ENCODE measurements at places on chromosomes 7 and 10.
A peak's percentile ranks its signal among the peaks of the same experiment; 100 is the strongest.

DNA sequence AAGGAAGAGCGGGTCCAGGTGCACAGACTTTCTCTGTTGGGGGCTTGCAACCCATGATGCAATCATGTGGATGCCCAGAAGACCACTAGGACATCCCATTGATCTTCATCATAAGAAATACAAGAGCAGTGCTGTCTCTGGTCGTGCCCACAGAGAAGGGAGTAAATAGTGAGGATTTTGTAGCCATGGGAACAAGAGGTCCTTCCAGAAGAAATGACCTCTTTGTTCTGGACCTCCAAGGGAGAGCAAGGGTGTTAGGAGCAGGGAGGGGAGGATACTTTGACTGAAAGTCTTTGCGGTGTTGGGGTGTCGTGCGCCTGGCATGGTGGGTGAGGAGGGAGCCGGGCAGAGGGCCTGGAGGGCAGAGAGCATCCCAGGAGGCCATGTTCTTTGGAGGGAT is 55.0 kb upstream of the EN2 start:
- DNase-seq, result no peak

DNA sequence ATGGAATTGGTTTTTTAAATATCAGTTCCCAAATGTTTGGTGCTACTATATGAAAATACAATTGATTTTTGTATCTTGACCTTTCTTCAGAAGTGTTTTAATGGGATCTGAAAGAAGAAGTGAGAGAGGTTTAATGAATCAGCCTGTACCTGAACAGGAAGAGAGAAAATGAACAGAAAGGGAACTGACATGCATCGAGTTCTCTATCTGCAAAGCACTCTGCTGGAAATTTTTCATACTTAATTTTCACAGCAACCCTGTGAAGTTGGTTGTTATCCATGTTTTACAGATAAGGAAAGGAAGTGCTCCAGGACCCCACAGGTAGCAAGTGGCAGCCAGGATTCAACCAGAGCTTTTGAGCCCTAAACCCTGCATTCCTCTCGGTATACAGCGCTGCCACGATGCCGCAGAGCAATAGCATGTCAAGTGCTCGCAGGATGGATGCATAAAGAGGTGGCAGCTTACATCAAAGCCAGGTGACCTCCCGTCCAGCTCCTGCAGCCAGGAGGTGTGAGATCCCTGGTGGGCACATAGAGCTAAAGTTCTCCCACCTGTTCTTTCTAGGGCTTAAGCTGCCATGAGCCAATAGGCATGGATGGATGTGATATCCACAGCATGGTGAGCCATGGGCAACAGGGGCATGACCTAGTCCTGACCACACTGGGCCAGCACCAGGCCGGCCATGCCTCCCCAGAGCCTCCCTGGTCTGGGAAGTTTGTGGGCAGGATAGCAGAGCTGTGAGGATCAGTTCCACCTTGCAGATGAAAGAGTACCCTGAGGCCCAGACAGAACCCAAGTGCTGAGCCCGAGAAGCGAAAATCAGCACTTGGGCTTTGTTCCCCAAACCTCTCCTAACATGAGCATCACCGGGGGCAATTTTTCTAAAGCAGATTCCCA is 57.2 kb downstream of the CALML3 start:
- no peak for DNase-seq

- DNase-seq, result no peak
Observed at GRCh38 chr7:19920705-19921104, 147.3 kb upstream of the TMEM196 start.

GRCh38 chr10:132481690-132482089 is 55.9 kb upstream of the INPP5A start:
- no peak for DNase-seq

- no peak for DNase-seq
Observed at GRCh38 chr10:86556532-86556931, 34.9 kb upstream of the WAPL start.

GRCh38 chr7:73899731-73900142 is 38.8 kb downstream of the TMEM270 start:
- peak; percentile 95 for DNase-seq

- no peak for DNase-seq
Observed at GRCh38 chr7:92872701-92873100, 36.3 kb upstream of the CDK6 start.

GRCh38 chr10:19570120-19570519 is 246.1 kb upstream of the PLXDC2 start:
- DNase-seq, result no peak

- DNase-seq, result peak; percentile 48
Observed at GRCh38 chr7:27576360-27576944, 86.2 kb downstream of the HIBADH start.

GRCh38 chr10:110775020-110775375 is 96.7 kb upstream of the PDCD4 start:
- DNase-seq, result no peak

- DNase-seq, result no peak
Observed at GRCh38 chr7:22640269-22640668, 86.7 kb upstream of the IL6 start.

- DNase-seq, result no peak
Observed at GRCh38 chr7:77791956-77792355, 6.3 kb downstream of the TMEM60 start.

DNA sequence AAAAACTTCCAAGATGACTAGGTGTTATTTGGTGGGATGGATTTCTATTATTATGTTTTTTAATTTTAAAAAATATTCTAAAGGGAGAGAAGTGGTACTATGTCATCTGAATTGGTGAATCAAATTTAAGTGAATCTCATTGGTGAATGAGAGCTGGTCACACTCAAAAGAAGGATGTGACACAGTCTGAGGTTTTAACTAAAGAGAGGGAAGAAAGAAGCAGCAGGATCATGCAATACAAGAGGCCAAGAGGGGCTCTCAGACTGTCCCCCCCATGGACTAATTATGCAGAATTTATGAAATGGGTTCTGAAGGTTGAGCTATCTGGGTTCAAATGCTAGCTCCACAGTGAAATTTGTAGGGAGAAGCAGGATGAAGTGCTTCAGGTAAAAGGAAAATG is 16.2 kb downstream of the MACC1 start:
- no peak for DNase-seq

- no peak for DNase-seq
Observed at GRCh38 chr10:133399123-133399601, 5.2 kb downstream of the MTG1 start.

DNA sequence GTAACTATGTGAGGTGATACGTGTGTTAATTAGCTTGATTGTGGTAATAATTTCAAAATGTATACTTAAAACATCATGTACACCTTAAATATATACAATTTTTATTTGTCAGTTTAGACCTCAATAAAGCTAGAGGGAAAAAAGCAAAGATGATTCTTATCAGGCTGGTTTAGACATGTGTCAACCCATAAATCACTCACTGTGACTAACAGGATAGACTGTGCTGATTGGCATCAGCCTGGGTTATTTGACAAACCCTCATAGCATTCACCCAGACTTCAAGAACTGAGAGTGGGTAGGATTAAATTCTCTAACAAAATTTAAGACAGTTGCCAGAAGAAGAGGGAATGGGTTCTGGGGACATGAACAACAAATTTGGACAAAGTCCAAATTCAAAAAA is 73.8 kb upstream of the TMEM140 start:
- DNase-seq, result no peak

GRCh38 chr7:149245244-149245643 is 5.8 kb downstream of the ZNF212 start:
- peak; percentile 39 for DNase-seq

DNA sequence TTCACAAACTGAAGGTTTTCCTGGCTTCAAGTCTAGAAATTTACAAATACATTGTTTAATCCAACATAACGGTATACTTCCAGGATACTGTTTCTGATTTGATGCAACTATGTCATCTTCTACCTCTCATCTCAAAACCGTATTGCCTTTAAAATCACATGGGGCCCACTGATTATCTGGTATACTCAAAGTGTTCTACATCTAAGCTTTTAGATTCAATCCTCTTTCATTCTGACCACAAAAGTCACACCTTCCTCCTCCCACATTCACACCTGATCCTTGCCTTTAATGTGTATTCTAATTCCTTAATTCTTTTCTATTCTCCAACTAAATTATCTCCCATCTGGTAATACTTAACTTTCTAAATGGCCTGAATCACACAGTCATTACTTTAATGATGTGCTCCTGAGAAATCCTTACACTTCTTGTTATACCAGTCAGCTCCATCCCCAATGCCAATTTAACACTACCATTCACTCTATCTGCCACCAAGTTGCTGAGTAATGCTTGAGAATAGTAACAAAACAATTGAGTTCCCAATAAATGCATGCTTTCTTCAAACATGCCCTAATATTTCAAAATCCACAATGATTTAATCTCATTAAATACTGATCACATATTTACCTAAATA is 13.0 kb downstream of the ATAD1 start:
- no peak for DNase-seq

GRCh38 chr7:3264693-3265339 is 36.2 kb upstream of the SDK1 start:
- DNase-seq, result no peak

DNA sequence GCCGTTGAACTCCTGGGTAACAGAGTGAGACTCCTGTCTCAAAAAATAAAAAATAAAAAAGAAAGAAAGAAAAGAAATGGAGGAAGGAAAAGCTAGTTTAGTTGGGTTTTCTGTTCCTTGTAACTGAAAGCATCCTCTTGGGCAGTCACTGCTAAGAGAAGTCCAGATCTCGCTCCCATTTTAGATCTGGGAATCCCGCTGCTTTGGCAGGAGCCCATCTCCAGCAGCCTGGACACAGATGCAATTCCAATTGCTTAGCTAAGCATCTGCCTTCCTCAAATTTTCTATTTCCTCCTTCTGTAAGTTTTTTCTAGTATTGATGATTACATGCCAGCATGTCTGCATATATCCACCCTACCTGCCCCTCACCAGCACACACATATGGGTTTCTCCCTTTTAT is 54.1 kb downstream of the DENND2A start:
- no peak for DNase-seq

GRCh38 chr10:66714741-66715140 is 211.1 kb upstream of the LRRTM3 start:
- DNase-seq, result no peak

DNA sequence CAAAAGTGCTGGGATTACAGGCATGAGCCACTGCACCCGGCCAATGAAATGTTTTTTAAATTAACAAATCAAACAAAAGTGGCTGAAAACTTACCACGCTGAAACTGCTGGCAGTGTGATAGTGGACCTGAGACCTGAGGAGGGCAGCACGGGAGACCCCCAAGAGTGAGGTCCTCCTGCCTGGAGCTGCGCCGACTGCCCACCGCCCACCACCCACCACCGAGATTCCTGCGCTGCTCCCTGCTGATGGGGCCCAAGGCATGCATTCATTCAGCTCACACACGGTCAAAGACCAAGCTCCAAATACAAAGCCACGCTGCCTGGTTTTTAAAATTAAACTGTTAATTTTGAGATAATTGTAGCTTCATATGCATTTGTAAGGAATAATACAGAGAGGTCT is 16.4 kb upstream of the LARP4B start:
- no peak for DNase-seq

GRCh38 chr7:72334698-72335097 is 77.4 kb downstream of the CALN1 start:
- no peak for DNase-seq

GRCh38 chr10:25175527-25176420 is 973 bp downstream of the GPR158 start:
- DNase-seq, result no peak

DNA sequence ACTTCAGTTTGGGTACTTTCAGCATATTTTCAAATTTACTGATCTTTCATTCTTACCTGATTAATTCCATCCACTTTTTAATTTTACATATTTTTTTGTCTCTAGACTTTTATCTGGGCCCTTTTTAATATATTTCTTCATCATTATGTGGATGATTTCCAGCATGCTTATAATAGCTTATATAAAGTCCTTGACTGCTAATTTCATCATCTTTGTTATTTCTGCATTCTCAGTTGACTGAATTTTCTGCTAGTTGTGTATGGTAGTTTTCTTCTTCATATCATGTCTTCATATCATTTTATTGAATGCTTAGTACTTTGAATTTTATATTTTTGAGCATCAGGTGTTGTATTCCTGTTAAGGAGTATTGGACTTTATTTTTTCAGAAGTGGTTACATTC is 39.6 kb downstream of the STAM start:
- no peak for DNase-seq

DNA sequence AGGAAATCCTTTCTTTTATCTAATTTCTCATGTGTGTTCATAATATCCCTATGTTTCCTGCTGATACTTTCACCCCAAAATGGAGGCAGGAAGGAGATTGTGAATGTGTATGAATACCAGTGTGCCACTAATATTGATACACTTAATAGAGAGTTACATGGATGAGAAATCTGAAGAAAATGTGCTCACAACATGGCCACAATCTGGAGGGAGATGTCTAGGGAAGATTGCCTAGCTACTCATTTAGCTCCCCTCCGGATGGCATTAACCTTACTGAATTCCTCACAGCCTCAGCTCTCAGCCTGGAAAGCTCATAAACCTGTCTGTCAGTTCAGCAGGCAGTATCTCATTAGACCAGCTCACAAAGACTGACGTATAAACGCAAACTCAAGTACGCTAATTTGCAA is 23.4 kb upstream of the DMTF1 start:
- no peak for DNase-seq

- DNase-seq, result no peak
Observed at GRCh38 chr10:101696632-101697031, 1.7 kb upstream of the FBXW4 start.

DNA sequence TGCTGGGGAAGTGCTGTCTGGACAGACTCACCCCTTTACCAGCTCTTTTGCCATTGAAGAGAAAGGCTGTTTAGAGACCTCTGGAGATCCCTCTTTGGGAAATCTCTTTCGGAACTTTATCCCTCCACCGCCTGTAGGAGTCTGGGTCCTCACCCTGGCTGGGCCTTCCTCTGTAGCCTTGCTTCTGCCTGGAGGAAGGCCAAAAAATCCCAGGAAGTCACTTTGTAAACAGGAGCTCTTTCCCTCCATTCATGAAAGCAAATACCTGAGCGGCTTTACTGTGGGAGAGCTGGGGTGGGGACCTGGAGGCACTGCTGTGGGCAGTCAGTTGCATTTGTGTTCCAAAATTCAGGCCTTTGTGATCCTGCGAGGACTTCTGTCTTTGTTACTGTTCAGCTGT is 126.2 kb downstream of the KLF6 start:
- no peak for DNase-seq

DNA sequence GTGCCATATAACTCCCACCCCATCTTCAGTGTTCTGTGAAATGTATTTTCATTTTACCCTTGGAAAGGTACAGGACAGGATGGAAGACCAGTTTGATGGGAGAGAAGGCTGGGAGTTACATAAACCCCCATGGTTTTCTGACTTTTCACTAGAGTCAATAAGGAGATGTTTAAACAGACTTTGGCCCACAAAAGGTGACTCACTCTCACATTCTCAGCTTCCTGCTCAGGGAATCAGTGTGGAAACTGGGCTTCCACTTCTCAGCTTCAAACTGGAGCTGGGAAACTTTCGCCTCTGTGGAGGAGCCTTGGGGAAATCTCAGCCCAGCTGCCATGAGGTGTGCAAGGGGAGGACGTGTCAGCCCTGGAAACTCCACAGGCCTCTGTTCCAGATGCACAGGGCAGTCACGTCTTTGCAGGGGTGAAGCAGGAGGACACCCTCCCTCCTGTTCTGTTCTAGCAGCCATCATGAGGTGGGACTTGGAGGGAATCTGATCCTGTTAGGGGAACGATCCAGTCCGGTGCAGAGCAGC is 560.5 kb upstream of the GALNT17 start:
- DNase-seq, result no peak

Measured in HCEC 1CT (cell line).